ENCODE measurements at places on chromosomes 16 and 17.

- DNase-seq: peak; percentile 63
Observed at GRCh38 chr17:10063730-10064241, 134.6 kb downstream of the GAS7 start.

- DNase-seq: no peak
Observed at GRCh38 chr17:69907132-69907847, 167.7 kb upstream of the KCNJ16 start.

DNA sequence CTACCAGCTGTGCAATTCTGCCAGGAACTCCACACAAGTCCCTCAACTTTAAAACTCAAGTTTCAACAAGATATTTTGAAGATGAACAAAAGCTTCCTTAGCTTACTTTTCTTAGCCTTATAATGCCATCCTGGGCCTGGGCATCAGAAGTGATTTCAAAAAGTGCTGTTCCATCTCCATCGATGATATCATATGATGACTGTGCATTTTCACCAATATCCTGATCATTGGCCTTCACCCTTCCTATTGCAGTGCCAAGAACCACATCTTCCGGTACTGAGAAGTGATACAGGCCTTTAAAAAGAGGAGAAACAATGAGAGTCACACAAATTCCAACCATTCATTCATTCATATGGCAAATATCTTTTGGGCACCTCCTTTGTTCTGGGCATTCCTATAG lies 215.4 kb downstream of the CDH8 start:
- DNase-seq: no peak

GRCh38 chr16:4183237-4184037 lies 58.4 kb downstream of the SRL start:
- peak; percentile 96 for DNase-seq

- no peak for DNase-seq
Observed at GRCh38 chr17:1745513-1746020, 2.9 kb downstream of the SERPINF2 start.

DNA sequence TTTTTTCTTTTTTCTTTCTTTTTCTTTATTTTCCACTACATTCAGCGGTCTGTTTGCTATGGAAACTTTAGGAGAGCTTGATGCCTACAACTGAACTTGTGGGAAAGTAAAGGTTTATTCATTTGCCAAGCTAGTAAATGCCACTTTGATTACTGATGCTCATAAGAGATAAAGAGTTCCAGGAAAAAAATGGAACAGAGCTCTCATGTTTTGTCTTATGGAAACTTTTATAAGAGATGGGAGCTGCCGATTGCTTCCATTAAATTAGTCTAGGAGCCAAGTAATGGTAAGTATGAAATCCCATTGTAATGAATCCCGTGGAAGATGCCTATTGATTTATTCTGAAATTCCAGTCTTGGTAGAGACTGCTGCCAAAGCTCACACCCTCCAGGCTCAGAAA lies 7.1 kb downstream of the ANKFN1 start:
- no peak for DNase-seq

- peak; percentile 61 for DNase-seq
Observed at GRCh38 chr17:50129728-50130558, at the start of gene SAMD14. TSS of gene SAMD14 (minus strand) at chr17:50130160. CDS start at chr17:50124959, 5,201 bp downstream.

DNA sequence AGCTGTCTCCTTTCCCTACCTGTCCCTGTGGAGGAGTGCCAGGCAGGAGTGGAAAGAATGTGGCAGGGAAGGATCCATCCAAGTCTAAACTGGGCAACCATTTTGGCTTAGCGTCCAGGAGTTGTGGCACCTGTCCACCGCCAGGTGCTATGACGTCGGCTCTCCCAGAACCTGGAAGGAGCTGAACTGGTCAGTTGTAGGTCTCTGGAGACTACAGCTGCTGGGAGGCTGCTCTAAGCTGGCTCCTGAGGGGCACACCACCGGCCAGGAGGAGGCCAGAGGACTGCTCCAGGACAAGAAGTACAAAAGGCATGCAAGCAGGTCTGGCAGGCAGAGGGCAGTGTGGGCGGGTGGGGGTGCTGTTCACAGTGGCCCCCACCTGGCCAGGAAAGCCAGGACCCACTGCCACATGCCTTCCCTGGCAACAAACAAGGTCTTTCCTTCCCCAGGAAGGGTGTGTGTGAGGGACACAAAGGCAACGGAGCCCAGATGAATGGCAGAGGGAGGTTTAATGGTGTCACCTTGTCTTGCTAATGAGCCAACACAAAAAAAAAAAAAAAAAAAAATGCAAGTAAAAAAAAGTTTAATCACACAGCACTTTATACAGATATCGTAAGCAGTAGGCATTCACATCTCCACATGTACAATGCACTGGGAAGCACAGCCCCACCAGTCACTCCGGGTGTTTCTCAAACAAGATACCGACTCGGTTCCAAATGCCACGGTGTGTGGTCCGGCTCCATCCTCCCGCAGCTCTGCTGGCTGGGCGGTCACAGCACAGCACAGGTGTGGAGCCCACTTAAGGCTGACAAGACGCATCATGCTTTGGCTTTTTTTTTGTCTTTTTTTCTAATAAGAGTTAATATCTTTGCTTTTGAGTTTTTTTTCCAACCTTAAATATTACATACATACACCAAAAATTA lies 4.8 kb downstream of the SPHK1 start:
- DNase-seq: no peak

GRCh38 chr17:76847031-76847430 lies 21.2 kb upstream of the MGAT5B start:
- no peak for DNase-seq
